ENCODE measurements at places on chromosomes 2 and 18. TPM values are rescaled to one million over a fixed set of nuclear protein-coding genes. Genes with fewer than 3 reads are reported as not detected.

COBLL1 gene
- 20.0 TPM for total RNA-seq

OBSL1 gene
- total RNA-seq = 33.7 TPM

MROH2A gene
- total RNA-seq = 0.11 TPM

GRCh38 chr18:33540392-33540791 is 37.6 kb upstream of the ASXL3 start:
- DNase-seq = no peak

GRCh38 chr18:32772581-32773381 is at the start of gene KLHL14:
KLHL14 (minus strand) TSS chr18:32773023; CDS start chr18:32770591, 2,432 bp downstream.
- no peak for DNase-seq

GRCh38 chr2:15115776-15116175 is 445.4 kb downstream of the NBAS start:
- DNase-seq = no peak

DNA sequence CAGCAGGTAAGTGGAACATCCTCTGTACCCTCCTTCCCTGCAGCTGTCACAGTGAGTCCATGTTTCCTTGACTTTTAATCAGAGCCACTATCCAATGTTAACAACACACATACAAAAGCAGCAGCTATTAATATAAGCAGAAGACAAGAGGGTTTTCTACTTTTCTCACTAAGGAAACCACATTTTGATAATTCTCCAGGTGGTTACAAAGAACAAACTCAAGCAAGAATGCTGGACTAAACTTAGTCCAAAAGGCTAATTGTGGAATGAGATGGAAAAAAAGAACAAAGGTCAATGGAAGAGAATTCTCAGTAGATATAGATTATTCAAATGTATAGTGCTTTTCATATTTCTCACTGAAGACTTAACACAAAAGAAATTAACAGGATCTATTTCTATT is 176.9 kb upstream of the SLC39A10 start:
- no peak for DNase-seq

DNA sequence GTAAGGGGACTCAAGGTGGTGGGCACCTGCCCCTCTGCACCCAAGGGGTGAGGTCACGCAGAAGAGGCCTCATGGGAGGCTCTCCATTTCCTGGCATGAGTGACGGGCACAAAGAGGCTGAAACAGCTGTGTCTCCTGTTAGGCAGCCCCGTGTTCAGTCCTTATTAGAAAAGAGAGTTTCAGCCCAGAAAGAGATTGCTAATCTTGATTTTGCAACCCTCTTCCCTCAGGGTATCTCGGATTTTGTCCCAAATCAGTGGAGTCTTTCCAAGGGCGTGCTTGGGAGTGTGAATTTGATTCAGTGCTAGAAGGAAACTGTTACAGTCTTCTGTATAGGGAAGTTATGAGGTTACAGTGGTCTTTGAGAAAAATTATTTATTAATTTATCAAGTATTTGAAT is 10.4 kb downstream of the TNFRSF11A start:
- DNase-seq = no peak

Data from foreskin keratinocyte (primary cell).